ENCODE measurements at places on chromosomes 7 and 10. TPM values are rescaled to one million over a fixed set of nuclear protein-coding genes. Genes with fewer than 3 reads are reported as not detected.
A peak's percentile ranks its signal among the peaks of the same experiment; 100 is the strongest.

SLC29A4 gene
- total RNA-seq: 1.7 TPM

TRIM50 gene
- total RNA-seq: not detected

GRCh38 chr10:101938305-101939007, 94.9 kb upstream of the KCNIP2 start:
- peak; percentile 77 for DNase-seq

DNA sequence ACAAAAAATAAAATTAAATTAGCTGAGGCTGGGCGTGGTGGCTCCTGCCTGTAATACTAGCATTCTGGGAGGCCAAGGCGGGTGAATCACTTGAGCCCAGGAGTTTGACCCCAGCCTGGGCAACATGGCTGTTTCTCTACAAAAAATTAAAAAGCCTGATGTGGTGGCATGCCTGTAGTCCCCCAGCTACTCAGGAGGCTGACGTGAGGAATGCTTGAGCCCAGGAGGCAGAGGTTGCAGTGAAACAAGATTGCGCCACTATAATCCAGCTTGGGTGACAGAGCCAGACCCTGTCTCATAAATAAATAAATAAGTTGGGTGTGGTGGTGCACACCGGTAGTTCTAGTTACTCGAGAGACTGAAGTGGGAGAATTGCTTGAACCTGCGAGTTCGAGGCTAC, 65.1 kb downstream of the GNA12 start:
- DNase-seq: no peak

DNA sequence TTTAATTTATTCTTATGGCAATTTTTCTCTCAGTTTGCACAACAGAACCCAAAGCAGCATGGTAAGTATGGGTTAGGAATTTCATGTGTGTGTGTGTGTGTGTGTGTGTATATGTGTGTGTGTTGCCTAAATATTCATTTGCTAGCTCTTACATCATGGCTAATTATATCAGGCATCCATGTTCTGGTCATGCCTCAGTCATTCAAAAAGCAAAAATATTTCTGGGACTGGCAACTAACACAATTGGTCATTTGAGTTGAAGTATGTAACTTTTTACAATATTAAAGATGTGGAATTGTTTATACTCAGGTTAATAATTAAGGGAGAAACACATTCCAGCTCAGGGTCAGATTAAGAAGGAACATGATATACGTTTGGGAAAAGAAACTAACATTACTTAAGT, 67.6 kb upstream of the PHYHIPL start:
- no peak for DNase-seq

DNA sequence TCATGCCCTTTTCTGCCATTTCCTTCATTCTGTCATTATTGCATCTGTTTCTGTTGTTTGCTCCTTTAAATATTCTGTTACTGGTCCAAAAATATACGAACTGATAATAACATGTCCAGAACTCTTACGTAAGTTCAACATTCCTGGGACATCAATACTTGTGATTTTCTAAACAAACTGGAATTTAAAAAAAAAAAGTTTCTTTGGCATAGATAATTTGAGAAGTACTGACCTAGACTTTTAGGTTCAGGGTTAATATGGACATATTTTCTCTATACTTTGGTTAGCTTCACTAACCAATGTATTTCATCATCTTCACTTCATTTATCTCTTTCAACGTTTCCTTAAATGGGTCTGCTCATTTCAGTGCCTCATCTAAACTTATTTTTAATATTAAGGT, 147.3 kb downstream of the JMJD1C start:
- no peak for DNase-seq

GRCh38 chr7:151518105-151518946, 1.4 kb downstream of the RHEB start:
- peak; percentile 41 for DNase-seq

DNA sequence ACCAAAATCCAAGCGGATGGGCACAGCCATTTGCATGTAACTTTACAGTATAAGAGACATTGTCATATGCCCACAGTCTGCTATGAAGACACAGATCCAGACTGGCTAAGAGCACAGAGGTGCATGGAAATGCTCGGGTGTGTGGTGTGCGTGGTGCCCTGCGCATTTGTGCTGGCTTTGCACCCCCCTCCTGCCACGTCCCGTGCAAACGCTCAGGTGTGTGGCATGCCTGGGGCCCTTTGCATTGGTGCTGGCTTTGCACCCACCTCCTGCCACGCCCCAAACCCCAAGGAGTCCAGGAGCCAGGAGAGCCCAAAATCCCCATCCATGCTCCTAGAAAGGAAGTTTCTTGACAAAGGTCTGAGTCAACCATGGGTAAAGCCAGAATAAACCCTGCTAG, 306.2 kb downstream of the PTPRN2 start:
- no peak for DNase-seq
